GM12864 (cell line): ENCODE measurements at places on chromosomes 3 and 15.

DNA sequence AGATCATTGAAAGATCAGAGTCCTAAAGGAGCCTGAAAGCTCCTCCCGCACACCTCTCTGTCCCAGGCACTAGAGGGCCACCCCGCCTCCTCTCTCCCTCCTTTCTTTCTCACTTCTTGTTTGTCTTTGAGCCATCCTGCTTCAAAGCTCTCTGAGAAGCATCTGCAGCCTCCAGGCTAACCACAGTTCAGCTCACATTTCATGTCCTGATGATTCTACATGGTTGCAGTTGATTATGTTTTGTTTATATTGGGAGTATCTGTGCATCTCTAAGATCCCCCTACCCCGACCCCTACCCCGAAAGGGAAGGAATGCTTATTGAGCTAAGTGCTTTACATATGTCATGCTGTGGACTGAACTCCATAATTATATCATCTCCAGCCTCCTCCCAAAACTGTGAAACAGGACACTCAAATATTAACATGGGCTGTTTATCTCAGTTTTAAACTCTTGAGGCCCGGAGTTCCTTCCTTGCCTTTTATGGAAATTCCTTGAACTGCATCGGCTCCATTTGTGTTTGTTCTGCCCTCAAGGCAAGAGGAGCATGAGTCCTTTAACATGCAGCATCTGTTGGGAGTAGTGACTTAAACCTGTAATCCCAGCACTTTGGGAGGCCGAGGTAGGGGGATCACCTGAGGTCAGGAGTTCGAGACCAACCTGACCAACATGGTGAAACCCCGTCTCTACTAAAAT is 30.9 kb downstream of the MGLL start:
- peak; percentile 35 for DNase-seq

GRCh38 chr3:87810452-87811016 is 248.3 kb downstream of the CGGBP1 start:
- DNase-seq: no peak

GRCh38 chr3:20540066-20540465 is 354.1 kb upstream of the SGO1 start:
- DNase-seq: no peak

DNA sequence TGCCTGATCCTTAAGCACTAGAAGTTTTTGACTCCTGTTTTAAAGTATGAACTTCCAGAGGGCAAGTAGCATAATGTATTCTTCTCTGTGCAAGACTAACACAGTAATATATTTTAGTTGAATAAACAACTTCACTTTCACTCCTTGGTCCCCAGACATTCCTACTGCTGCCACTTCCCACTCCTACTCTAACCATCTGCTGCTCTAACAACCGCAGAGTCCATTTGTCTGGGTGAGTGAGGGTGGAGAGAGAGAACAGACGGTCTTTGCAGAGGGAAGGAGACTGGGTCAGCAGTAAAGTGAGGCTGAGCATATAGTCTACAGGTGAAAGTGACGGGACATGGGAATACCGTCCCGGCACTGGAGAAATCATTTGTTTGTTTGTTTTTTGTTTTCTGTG is 301.0 kb upstream of the SLCO3A1 start:
- DNase-seq: no peak

DNA sequence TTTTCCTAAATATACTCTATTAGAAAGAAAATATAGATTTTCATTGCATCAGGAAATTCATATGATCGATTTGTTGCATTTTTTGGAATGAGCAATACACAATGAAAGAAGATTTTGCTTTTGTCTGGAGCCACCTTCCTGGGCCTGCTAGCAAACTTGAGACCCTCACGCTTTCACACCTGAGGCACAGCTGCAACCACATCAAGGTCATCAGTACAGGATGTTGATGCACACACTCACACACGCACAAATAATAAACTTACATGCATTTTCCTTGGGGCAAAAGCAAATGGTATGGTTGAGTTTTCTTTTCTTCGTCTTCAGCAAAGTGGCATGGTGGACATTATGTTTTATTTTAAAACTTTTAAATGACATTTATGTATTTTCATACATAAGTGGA is 64.8 kb upstream of the SATB1 start:
- DNase-seq: no peak

DNA sequence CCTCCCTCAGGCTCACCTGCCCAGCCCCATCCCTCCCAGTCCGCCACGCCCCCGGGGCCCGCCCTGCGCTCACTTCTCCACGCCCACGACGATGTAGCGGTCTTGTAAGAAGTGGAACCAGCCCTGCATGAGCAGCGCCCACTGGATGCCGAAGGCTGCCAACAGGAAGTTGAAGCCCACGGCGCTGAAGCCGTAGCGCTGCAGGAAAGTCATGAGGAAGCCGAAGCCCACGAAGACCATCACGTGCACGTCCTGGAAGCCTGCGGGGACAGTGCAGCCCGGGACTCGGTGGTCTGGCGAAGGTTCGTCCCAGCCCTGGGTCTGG is 9.7 kb downstream of the RHCG start:
- peak; percentile 12 for DNase-seq

DNA sequence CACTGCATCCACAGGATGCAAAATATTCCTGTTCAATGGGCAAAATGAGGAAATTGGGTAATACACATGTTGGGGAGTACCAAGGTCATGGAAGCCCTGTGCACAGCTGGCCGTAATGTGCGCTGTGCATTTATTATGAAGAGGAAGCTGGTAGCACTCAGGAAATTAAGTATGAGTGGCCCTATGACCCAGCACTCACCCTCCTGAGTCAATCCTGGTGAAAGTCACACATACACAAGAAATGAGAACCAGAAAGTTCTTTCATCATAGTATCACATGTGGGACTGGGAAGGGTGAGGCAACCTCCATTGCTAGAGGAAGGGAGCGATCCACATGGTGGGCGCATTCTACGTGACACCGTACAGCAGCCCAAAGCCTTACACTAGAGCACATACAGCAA is 11.4 kb upstream of the PRR20G start:
- DNase-seq: no peak

GRCh38 chr3:190533511-190534281 is 19.8 kb downstream of the IL1RAP start:
- DNase-seq: no peak

GRCh38 chr3:17577796-17578520 is 164.5 kb downstream of the TBC1D5 start:
- DNase-seq: no peak

DNA sequence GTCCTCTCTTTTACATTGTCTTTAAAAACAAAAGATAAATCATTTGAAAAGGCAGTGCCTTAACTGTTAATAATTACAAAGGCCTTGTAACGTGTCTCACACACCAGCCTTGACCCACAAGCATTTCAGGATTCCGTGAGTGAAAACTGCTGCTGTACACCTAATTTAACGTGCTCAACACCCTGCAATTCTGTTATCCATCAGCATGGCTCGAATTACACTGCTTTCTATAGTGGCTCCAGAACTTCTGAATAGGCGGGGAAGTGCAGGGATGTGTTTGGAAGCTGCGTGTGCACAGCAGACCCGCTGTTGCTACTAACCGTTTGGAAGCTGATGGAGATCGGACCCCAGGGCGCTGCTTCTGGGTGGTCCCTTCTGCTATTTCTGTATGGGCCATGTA is 9.9 kb upstream of the ETFA start:
- DNase-seq: no peak

- no peak for DNase-seq
These were observed 64.8 kb downstream of the RBMS3 start for GRCh38 chr3:29345516-29346300.

GRCh38 chr15:63999177-63999576 is 47.1 kb downstream of the DAPK2 start:
- no peak for DNase-seq
